Pulmonary artery endothelial cell (primary cell): ENCODE measurements at places on chromosomes 5 and 9.

DNA sequence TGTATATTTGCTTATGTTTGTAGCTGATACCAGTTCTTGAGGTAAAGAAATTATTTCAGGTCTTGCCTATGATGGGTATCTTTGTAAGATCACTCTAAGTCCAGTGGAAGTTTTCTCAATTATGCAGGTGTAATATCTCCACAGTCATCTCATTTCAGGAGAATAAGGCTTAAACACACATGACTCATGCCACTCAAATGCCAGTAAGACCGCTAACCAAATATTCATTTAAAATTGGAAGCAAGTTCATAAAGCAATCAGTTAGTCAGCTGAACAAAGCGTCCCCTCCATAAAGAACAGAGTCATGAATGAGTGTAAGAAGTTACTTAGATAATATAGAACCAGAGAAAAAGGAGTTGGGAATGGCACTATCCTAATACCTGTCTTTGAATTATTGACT lies 248.7 kb downstream of the LURAP1L start:
- no peak for DNase-seq

DNA sequence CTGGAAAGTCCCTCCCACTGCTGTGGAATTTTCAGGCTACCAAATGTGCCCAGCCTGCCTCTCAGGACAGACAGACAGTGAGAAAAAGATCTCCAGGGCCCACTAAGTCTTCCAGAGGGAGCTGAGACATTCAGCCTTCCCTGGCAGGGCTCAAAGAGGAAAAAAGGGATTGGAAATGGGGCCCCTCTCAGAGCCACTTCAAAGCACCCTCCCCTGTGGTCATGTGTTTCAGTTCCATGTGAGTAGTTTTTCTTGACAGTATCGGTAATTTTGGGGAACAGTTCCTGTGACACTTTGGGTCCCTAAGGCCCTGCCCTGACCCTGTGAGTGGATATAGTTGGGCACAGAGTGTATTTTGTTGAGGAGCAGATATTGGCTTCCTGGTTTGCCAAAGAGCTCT lies 25.0 kb downstream of the LARP1 start:
- no peak for DNase-seq

DNA sequence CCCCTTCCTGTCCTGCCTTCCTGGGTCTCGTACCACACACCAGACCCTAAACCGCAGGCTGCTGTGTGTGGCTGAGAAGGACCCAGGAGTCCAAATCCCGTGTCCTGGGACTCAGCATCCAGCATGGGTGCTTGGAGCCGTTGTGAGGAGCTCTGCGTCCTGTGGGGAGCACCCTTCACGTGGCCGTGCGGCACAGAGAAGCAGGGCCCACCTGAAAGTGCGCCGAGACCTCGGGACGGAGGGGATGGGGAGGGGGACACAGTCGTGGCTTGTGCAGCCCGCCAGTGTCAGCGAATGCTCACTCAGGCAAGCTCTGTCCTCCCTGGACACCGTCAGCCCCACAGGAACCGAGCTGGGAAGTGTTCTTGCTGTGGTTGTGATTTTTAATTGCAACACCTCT lies 244.6 kb downstream of the CACNA1B start:
- no peak for DNase-seq

DNA sequence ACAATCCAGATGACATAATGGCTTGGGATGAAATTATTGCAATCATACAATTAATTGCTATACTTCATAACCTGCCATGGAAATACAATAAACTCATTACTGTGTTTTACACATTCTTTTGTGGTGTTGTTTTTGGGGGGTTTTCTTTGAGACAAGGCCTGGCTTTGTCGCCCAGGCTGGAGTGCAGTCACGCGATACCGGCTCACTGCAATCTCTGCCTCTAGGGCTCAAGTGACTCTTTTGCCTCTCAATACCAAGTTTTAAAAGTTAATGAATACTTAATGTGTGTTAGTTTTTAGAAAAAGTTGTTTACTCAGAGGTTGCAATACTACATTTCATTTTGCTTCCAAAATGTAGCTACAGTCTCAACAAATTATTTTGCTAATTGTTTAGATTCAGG lies 598.4 kb downstream of the CHSY3 start:
- DNase-seq = no peak

DNA sequence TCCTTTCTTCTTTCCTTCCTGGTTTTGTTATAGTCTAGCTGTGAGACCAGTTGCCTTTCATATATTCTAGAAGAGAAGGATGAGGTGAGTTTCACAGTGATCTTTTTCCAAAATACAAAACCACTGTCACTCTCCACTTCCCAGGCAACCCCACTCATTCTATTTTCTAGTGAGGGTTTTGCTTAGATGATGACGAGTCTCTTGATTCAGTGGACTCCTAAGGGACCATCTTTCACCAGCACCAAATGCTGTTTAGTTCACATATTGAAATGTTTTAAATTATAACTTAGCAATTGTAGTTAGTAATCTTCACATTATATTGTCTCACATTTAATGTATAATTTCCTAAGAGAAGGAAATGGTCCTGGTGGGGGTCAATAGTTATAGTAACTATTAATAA lies 25.2 kb downstream of the PIK3R1 start:
- DNase-seq = no peak

GRCh38 chr9:136667940-136668760 lies 5.4 kb downstream of the EGFL7 start:
- no peak for DNase-seq
